ENCODE measurements at places on chromosomes 7 and 10.

- DNase-seq: no peak
Measured at GRCh38 chr10:119320981-119321380, 113.6 kb downstream of the GRK5 start.

DNA sequence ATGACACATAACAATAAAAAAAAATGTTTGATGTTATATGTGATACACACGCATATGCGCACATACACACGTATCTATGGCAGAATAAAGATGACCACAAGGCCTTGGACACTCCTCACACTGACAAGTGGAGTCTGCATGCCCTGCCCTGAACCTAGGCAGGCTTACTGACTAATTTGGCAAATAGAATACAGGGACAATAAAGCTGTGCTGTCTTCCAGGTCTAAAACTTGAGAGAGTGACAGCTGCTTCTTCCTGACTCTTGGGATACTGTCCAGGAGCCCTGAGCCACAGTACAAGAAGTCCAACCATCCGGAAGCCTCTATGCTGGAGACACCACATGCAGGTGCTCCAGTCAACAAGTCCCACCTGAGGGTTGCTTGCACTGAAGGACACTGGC lies 20.3 kb downstream of the PARD3 start:
- DNase-seq: no peak

GRCh38 chr10:1746796-1747195 lies 9.5 kb upstream of the ADARB2 start:
- DNase-seq: no peak

DNA sequence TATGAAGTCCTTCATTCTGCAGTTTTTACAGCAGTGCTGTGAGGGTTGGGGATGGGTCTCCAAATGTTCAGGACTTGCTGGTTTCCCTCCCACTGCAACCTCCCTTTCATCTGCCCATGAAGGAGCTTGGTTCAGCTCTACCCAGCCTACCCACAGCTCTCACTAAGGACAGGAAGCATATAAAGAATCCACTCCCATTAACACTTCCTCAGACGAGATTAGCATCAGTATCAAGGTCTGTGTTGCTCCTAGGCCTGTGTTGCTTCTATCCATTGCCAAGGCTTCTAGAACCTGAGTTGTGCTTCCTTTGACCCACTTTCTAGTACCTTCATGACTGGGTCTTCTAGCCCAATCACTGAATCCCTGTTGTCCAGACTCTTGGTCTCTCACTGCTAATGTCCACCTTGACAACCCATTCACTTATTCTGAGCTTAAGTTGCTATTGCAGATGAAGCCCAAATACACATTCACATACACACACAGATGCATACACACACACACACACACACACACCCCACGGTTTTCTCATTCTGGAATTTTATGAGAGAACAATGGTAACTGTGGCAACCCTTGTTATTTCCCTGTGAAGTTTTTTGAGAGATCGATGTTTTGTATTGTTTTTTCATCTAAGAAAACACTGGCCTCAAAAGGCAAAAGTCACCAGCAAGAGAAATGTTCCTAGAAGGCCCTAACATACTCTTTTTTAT lies 248.1 kb downstream of the MTERF1 start:
- DNase-seq: no peak

DNA sequence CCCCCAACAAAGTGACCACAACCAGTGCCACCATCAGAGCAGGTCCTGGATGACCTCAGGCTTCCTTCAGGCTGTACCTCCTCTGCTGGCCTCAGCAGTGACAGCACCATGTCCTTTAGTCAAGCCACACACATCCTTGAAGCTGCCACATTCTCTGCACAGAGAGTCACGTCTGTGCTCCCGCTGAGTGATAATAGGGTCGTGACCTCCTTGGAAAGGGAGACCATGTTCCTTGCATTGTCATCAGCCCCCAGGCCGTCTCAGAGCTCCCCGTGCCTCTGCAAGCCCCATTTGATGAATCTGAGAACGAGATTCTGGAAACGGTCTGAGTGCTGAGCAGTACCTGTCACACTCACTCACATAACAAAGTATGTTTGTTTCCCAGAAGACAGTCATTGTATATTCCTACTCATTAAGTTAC lies 106.5 kb upstream of the PRR15 start:
- no peak for DNase-seq

- no peak for DNase-seq
Measured at GRCh38 chr10:36425131-36425797, 700.1 kb upstream of the ANKRD30A start.

DNA sequence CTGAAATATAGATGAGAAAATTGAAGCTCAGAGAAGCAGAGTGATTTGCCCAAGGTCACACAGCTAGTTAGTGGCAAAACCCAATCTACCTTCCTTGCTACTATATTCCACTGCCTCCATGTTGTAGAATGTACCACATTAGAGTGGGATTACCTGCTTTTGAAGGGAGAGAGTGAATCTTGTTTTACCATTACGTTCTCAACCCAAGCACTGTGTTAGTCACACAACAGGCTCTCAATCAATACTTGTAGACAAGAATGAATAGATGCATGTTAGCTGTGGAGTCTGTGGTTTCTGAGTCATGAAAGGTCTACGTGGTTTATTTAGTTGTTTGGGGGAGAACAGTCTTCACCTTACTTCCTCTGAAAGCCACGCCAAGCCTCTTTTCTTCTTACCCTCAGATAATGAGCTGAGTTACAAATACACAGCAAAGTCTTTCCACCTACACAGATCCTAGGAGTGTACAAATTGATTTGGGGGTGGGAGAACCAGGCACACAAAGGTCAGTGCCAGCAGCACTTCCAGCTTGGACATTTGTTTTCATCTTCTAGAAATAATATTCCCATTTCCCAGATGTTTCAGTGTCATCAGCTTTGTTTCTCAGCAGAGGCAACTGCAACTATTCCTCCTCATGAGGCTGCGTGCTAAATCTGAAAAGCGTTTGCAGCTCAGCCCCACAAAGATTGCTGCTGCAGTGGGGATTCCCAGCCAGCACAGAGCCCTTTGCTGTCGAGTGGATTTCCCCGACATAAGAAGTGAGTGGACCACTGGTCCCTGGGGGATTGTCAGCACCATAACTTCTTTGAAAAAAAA lies 71.5 kb upstream of the ADO start:
- DNase-seq: peak; percentile 30

GRCh38 chr10:88491314-88491713 lies 91.8 kb downstream of the RNLS start:
- DNase-seq: no peak

- no peak for DNase-seq
Measured at GRCh38 chr7:2617325-2617905, 14.4 kb upstream of the TTYH3 start.

GRCh38 chr7:70208236-70209063 lies 610.2 kb downstream of the AUTS2 start:
- no peak for DNase-seq

DNA sequence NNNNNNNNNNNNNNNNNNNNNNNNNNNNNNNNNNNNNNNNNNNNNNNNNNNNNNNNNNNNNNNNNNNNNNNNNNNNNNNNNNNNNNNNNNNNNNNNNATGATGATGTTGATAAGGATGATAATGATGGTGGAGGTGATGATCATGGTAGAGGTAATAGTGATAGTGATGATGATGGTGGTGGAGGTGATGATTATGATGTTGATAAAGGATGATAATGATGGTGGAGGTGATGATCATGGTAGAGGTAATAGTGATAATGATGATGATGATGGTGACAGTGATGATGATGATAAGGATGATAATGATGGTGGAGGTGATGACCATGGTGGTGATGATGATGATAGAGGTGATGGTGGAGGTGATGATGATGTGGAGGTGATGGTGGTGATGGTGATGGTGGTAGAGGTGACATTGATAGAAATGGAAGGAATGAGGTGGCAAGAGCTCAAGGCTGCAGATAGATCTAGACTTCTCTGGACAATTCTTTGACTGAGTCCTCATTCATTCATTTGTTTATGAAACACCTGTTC lies 47.8 kb downstream of the FAM20C start:
- DNase-seq: no peak

- no peak for DNase-seq
Measured at GRCh38 chr10:25177754-25178135, 2.9 kb downstream of the GPR158 start.

- DNase-seq: no peak
Measured at GRCh38 chr7:137682596-137682995, 164.2 kb downstream of the DGKI start.

GRCh38 chr7:20113427-20114027 lies 103.7 kb downstream of the MACC1 start:
- DNase-seq: no peak

DNA sequence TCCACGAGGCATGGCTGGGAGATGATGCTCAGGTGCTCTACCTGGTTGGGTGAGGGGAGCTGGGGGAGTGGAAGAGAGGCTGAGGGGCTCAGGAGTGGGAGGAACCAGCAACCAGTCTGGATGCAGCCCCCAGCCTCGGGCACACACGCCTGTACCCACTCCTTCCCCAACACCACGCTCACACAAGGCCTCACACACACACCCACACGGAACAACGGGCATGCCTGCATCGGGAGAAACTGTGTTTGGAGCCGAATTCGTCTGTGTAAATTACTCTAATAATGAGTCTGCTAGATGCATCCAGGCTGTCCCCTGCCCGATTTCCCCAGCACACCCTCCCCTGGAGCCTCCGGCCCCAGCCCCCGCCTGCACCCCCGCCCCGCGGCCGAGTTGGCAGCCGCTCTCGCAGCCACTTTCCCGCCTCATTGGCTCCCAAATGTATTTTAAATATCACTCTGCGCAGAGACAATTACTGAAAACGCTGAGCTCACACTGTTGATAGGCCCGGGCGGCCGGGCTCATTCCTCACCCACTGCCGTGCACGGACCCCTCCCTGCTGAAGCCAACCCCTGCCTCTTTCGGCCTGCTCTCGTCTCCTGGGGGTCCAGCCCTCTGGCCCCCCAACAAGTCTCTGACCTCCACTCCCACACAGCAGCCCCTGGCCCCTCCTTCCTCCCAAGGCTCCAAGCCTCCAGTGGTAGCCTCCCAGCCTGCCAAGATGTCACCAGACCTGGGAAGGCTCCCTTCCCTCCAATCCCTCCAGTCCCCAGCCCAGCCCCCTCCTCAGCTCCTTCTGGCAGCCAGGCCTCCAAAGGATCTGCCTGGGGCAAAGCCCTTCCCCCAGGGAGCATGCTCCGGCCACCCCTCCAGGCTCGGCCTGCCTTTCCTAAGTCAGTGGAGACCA lies 11.1 kb downstream of the H2BK1 start:
- DNase-seq: no peak

DNA sequence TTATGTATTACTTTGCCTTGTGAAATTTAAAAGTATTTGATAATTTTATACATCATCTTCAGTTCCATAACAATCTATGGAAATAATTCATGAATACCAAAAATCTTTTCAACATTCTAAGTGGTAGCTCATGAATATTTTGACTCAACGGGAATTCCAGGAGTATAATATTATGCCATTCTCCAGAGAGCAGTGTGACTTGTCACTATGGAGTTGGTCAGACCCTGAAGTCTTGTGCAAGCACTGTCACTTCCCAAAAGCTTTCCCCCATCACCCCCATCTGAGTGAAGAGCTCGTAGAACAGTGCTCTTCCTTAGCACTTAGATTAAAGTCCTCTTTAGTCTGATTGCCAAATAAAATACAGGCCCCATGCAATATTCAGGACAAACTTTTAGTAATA lies 29.4 kb upstream of the CCNJ start:
- DNase-seq: no peak

DNA sequence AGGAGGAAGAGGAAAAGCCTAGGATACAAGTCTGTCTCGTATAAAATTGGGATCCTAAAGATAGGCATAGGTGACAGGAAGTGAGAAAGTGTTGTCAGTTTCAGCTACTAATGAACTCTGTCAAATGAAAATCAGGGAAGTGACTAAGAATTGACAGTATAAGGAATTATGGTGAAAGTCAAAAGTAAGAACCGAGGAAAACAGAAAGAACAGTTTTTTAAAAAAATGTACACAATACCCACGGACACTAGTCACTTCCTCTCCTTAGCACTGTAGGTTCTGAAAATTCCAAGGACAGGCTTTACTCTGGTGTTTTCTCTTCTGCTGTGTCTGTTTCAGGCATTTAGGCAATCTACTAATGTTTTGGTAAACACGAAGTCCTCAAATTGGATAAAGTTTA lies 42.3 kb downstream of the ATAD1 start:
- DNase-seq: no peak

DNA sequence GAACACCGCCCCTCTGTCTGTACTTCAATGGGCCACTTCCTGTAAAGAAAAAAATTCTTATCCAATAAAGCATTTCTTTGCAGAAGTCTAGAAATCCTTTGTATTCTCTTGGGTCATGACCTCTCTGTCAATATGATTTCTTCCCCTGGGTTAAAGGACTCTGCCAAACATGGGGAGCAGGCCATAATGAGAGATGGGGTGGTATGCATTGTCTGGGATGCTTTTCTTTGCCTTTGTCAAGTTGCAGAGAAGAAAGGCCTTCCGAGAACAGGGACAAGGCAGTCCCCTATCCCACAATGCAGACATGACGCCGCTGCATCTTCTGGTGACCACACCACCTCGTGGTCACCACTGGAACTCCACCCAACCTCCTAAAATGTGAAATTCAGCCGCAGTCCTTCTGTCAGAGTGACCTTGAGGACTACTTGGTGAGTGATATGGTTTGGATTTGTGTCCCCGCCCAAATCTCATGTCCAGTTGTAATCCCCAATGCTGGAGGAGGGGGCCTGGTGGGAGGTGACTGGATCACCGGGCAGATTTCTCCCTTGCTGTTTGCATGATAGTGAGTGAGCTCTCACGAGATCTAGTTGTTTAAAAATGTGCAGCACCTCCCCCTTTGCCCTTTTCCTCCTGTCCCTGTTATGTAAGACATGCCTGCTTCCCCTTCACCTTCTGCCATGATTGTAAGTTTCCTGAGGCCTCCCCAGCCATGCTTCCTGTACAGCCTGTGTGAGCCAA lies 15.2 kb upstream of the FRMPD2 start:
- DNase-seq: peak; percentile 19

GRCh38 chr10:15352836-15353235 lies 18.3 kb downstream of the FAM171A1 start:
- no peak for DNase-seq

DNA sequence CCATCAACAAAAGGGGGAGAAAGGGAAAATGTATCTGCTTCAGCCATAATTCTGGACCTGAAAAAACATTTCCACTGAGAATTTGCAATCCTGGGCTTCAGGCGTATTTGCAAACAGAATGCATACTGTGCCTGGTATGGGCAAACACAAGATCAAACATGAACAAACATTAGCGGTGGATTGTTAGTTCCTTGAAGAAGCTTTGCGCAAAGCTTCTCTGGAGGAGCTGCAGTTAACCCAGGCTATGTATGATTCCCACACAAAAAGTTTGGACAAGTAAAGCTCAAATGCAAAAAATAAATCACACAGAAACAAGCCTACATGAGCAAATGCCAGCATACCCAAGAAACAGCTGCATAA lies 20.4 kb upstream of the HILPDA start:
- no peak for DNase-seq

GRCh38 chr10:7250236-7250635 lies 160.6 kb downstream of the SFMBT2 start:
- DNase-seq: no peak

DNA sequence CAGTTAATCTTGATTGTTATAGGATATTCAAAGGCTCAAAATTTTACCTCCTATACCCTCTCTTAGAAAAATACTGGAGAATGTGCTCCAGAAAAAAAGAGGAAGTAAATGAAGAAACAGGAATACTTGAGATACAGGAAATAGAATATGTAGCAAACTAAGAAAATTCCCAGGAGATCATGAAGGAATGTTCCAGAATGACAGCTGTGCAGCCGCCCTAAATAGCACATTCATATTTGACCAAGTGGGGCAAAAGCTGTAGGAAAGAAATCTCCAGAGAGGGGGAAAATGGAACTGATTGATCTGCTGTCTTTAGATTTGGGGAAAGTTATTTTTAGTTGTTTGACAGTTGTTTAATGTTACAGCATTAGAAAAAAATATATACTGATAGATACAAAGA lies 46.2 kb upstream of the ZEB1 start:
- no peak for DNase-seq

- no peak for DNase-seq
Measured at GRCh38 chr7:25009257-25009656, 29.3 kb upstream of the OSBPL3 start.

All from stimulated activated CD8-positive, alpha-beta memory T cell treated with anti-CD3 and anti-CD28 coated beads, Interleukin-2, amount 100 ng/mL, for 48 hours (primary cell).